ENCODE measurements at places on chromosomes 13 and 19.

GRCh38 chr13:91661692-91662490 is 263.5 kb downstream of the GPC5 start:
- no peak for DNase-seq

- no peak for DNase-seq
Observed at GRCh38 chr19:9971166-9971897, 35.0 kb upstream of the OLFM2 start.

DNA sequence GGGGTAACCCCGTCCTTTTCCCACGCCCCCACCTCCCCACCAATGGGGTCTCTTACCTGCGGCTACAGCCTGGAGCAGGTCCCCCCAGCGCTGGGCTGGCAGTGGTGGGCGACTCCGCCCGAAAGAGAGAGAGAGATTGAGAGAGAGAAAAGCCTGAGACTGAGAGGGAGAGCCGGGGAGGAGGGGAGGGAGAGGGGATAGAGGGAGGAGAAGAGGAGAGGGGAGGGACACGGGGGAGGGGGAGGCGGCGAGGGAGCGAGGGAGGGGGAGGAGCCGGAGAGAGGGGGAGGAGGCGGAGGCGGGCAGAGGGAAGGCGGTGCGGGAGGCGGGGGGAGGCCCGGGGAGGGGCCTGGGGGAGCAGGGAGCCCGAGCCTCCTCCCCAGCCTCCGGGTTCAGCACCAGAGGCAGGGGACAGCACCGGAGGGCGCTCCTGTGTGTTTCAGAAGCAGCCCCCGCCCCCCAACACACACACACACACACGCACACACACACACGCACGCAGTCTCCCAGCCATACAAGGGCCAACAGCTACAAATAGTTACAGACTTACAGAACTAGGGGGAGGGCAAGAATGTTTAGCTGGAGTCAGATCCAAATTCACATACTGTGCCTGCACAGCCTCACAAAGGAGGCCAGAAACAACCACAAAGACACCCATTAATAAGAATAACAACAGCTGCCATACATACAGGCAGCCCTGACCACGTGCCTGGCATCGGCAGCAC is at the start of gene SLC8A2:
TSS of gene SLC8A2 (minus strand) at position 161 of the 725 bp plus-strand sequence. CDS start 5,490 bp downstream, outside the sequence.
- DNase-seq, result peak; percentile 29

GRCh38 chr13:83007226-83007625 is 875.0 kb downstream of the SLITRK1 start:
- DNase-seq, result no peak

DNA sequence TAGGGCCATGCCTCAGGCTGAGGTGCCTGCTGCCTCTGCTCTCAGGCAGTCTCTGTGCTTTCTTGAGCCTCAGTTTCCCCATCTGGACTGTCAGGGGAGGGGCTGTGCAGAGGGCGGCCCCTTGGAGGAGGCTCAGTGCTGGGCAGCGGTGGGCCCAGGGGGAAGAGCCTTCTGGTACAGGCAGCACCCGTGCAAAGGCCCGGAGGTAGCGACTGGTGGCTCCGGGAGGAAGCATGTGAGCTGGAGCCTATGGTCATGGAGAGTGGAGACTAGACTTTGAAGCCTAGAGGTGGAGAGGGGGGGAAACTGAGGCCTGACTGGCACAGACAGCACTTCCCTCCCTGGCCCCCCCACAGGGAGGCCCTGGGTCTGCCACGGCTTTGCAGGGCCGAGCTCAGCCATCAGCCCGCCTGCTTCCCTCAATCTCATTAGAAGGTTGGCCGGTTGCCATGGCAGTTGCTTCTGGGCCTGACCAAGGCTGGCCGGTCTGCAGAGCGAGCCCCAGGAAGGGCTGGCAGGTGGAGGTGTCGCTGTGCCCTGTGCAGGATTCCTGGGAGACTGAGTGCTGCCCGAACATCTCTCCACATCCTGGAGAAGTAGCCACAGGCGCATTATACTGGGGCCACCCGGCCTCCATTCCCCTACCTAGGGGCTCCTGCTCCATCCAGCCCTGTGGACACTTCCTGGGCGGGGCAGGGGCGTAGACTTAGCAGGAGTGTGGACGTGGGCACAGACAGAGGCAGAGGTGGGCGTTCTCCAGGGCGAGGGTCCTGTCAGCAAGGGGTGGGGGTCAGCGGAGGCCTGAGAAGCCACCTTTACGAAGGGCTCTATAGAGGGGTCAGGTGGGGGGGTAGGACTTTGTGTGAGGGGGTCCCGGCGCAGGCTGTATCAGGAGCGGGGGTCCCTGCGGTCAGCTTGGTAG is 53.2 kb downstream of the CRTC1 start:
- DNase-seq, result no peak

- DNase-seq, result no peak
Observed at GRCh38 chr13:60662595-60662994, 265.6 kb downstream of the TDRD3 start.

GRCh38 chr13:36979361-36980050 is 19.6 kb downstream of the ALG5 start:
- no peak for DNase-seq

- DNase-seq, result no peak
Observed at GRCh38 chr13:40194224-40194806, 472.1 kb downstream of the FOXO1 start.

- DNase-seq, result no peak
Observed at GRCh38 chr19:44003461-44004009, 778 bp downstream of the ZNF230 start.

DNA sequence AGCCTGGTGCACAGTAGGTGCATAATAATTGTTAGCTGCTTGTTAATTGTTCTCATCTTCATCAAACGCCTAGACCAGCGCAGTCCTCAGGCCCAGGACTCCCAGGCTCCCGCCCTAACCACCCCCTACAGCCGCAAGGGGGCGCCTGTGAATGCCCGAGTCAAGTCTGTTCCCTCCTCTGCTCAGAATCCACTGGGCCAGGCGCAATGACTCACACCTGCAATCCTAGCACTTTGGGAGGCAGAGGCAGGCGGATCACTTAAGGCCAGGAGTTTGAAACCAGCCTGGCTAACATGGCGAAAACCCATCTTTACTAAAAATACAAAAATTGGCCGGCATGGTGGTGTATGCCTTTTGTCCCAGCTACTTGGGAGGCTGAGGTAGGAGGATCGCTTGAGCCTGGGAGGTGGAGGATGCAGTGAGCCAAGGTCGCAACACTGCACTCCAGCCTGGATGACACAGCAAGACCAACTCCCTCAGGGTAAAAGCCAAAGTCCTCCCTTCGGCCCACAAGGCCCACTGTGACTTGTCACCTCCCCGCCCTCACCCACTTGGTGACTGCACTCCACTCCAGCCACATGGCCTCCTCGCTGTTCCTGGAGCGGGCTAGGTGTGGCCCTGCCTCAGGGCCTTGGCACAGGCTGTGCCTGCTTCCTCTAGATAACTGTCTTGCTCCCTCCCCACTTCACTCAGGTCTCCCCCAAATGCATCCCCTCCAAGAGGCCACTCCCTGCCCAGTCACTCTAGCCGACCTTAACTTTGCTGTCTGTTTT is 9.1 kb downstream of the ZNF653 start:
- no peak for DNase-seq

GRCh38 chr19:46404753-46405468 is 8.5 kb downstream of the CCDC8 start:
- DNase-seq, result no peak

GRCh38 chr13:88384542-88384941 is 713.4 kb downstream of the SLITRK5 start:
- DNase-seq, result no peak

DNA sequence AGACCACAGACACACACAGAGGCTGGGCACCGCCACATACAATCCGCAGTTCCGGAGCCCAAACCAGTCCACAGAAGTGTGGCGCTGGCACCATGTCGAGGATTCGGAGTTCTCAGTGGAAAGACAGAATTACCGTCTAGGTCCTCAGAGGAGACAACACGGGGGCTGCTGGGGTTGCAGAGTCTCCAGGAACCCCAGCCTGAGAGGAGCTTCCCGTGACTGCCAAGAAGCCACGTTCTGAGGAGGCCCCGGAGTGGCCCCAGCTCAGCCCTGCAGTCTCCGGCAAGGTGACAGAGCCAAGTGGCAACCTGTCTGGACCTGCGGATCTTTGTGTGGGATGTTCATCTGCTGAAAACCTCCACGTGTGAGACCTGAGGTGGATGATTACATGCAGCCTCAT is 7.3 kb upstream of the ADPRHL1 start:
- DNase-seq, result no peak

DNA sequence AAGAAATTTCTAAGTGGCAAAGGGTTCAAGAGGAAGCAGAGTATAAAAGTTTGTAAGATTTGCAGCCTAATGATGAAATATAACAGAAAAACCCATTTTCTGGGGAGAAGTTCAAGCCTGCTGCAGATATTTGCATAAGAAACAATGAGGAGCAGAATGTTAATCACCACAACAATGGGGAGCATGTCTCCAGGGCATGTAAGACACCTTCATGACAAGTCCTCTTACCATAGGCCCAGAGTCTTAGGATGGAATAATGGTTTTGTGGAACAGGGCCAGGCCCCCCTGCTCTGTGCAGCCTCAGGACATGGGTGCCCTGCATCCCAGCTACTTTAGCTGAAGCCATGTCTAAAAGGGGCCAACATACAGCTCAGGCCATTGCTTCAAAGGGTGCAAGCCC is 809.0 kb upstream of the SLITRK5 start:
- no peak for DNase-seq

GRCh38 chr13:102586615-102587014 is 10.2 kb upstream of the TPP2 start:
- DNase-seq, result no peak

DNA sequence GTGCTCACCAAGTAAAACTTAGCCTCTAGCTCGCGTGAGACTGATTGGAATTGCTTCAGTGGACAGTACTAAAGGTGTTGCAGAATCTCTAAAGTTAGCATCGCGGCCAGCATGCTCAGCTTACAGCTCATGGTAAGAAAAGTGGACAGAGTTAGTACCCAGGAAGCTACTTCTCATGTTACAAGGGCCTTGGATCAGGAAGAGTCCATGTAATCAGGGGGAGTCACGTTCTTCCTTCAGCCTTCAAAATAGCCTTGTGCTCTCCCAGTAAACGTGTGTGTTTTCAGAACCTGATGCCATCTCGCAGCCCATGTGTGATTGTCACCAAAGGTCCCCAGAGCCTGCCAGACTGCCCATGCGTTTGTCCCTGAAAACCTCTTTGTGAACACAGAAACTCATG is 195.8 kb upstream of the RNF113B start:
- no peak for DNase-seq

DNA sequence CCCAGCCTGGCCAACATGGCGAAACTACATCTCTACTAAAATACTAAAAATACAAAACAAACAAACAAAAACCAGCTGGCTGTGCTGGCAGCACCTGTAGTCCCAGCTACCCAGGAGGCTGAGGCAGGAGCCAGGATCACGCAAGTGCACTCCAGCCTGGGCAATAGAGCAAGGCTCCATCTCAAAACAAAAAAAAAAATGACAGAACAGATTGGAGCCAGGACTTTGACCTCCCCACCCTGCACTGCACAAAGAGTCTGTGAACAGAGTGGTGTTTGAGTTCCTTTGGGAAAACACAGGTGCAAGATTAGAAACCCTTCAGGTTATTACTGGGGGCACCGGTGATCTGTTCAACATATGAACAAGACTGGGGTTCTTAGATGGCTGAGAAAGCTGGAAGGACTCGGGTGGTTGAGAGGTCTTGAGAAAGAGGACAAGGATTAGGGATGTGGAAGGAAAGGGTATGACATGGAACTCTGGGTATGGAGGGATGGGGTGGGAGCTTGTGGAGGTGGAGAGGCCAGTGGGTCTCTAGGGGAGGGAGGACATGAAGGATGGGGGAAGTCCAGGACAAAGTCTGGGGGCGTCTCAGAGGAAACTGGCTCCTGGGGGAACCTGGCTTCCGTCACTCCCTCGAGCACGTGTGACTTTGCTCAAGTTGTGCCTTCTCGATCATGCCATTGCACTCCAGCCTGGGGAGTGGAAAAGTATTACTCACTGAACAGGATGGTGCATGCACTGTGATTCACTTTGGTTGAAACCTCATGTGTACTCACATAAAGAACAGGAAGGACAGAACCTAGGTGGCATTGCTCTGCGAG is 25.9 kb downstream of the RCN3 start:
- DNase-seq, result no peak

DNA sequence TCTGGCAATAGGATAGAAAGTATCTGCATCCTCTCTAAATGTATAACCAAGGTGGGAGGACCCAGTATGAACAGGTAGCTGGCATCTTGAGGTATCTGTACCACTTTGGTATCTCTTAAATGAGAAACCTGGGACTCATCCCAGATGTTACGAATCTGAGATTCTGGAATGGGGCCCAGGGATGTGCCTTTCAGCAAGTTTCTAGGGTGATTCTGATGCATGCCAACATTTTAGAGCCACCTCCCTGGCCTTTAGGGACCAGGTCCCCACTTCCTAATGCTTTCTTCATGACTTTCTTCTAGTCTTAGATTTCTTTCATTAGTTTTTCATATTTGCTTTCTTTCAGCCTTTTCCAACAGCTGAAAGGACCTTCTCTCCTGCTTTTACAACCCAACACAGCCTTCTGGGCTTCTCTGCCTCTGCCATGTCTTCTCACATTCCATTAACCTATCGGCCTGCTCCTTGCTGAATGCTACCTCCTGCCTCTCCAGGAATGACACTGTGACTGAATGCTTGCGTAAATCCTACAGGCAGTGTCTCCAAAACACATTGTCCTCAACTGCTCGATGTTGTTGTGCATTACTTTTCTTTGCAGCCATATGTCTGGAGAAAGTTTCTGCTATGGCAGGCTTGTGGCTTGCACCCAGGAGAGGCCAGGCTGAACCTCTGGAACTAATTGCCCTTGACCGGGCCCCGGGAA is 284.0 kb downstream of the DNAJC15 start:
- no peak for DNase-seq

DNA sequence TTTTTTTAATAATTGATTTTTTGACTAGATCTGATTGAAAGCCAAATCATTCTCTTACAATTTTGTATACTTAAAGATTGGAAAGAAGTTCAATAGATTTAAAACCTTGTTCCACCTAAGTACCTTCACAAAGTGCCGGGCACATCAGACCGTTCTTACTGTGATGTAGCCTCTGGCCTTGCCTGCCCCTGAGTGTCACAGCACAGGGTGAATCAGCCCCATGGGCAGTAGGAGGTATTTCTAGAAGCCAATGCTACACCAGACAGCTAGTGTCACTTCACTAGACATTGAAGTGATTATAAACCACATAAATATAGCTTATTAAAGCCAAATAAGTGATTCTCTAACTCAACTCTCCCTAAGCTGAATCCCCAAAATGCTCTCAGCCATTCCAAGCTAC is 131.3 kb downstream of the LACC1 start:
- no peak for DNase-seq

GRCh38 chr13:47908197-47908902 is 92.7 kb downstream of the SUCLA2 start:
- DNase-seq, result no peak

DNA sequence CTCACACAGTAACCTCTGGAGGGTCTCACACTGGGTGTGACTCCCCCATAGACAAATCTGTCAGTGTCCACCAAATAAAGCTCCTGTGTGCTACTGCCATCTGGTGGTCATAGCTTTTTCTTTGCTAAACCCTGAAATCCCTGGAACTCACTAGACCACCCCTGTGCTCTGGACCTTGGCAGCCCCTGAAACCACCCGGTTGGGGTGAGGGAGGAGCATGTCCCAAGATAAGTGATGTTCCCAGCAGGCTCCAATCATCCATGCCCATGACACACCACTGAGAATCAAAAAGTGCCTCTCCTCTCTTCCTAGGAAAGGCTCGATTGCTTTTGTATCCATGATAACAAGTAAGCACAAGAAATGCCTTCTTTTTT is 6.5 kb upstream of the HSD17B14 start:
- DNase-seq, result peak; percentile 34

GRCh38 chr19:37309834-37310575 is 60.9 kb upstream of the ZNF527 start:
- no peak for DNase-seq

Data from NCI-H774 (cell line).